CD4-positive, alpha-beta T cell treated with Interleukin-12 subunit alpha and Interleukin-12 subunit beta, for 1 hour (primary cell): ENCODE measurements at places on chromosomes 7 and 10.

DNA sequence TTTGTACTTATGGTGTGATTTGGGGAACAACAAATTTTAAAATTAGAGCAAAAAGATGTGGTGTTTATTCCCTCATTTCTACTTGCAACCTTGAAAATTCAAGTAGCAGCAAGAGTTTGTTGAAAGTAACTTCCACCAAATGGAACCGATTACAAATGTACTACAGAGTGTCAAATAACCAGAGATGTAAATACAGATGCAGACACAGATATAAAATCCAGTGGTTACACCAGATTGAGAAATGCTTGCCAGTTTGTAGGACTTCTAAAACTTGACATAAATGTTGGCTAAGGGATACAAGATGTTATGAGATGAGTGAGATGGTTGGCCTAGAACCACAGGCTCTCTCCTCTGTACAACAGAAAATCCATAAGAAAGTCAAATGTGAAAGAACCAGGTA lies 162.1 kb downstream of the DIP2C start:
- no peak for DNase-seq

DNA sequence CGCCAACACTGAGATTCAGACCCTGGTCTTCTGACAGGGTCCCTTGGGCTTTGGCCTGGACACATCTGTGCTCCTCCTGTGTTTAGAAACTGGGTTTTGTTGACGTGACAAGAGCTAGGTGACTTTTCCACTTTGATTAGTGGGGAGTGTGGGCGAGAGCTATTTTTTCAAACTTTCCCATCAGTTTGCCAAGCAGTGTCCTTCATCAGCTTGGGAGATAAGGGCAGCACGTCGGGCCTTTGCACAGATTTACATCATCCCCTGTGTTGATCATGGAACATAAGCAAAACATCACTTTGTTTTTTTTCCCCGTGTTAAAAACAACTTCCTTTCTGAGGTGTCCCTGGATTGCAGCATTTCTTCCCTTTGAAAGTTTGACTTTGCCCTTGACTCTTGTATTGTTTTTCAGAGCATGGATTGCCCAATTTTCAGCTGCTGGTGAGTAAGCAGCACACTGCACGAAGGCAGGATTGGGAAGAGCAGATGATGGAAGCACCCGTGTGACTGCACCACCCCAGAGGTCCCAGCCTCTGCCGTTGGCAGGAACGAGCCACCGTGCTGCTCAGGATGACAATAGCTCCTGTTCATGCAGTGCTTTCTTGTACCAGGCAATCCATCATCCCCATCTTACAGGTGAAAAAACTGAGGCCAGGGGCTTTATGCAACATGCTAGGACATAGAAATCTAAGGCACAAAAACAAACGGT lies 6.4 kb upstream of the IGFBP1 start:
- DNase-seq: no peak

DNA sequence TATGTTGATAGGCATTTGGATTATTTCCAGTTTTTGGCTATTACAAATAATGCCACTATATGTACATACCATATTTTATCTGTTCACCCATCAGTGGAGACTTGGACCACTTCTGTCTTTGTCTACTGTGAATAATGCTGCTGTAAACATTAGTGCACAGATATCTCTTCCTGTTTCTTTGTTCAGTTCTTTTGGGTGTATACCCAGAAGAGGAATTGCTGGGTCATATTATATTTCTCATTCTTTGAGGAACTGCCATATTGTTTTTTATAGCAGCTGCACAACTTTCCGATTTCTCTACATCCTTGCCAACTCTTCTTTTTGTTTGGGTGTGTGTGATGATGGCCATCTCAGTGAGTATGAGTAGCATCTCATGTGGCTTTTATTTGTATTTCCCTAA lies 218.0 kb downstream of the LRMDA start:
- DNase-seq: no peak

DNA sequence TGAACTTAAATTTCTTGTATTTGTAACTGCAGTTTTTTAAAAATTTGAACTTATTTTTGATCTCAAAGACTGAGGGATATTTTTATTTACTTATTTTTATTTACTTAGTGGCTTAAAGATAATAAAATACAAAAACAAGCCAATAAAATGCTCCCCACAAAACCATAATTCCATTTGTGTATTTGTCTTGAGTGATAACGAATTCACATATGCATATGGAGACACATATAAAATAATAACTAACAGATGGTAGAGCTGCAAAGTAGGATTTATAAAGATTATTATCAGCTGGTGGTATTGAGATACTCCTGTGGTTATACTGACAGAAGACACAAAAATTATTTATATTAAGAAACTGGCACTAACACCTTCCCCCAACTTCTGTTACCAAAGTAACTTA lies 90.2 kb upstream of the RPA3 start:
- no peak for DNase-seq

DNA sequence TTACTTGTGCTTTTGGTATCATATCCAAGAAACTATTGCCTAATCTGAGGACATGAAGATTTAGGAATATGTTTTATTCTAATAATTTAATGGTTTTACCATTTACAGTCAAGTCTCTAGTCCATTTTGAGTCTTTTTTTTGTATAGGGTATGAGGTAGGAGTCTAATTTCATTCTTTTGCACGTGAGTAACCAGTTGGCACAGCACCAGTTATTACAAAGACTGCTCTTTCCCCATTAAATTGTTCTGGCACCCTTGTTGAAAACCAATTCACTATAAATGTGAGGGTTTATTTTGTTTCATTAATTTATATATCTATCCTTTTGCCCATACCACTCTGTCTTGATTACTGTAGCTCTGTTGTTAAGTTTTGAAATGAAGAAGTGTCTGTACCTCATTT lies 381.6 kb downstream of the SUGCT start:
- no peak for DNase-seq

- no peak for DNase-seq
Observed at GRCh38 chr10:22023508-22023907, 20.0 kb upstream of the DNAJC1 start.

DNA sequence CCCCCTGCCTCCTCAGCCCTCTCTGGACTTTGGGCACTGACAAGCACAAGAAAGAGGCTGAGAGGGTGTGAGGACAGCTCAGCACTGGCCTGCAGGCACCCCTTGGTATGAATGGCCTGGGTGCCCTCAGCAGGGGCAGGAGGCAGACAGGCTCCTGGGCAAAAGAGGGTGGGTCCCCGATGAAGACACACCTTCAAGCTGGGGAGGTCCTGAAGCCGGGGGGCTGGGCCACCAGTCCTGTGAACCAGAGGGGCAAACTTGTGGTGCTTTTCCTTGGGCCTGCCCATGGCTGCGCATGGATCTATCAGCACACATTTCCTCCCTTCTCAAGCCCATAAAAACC lies 22.8 kb downstream of the FAM241B start:
- DNase-seq: no peak

DNA sequence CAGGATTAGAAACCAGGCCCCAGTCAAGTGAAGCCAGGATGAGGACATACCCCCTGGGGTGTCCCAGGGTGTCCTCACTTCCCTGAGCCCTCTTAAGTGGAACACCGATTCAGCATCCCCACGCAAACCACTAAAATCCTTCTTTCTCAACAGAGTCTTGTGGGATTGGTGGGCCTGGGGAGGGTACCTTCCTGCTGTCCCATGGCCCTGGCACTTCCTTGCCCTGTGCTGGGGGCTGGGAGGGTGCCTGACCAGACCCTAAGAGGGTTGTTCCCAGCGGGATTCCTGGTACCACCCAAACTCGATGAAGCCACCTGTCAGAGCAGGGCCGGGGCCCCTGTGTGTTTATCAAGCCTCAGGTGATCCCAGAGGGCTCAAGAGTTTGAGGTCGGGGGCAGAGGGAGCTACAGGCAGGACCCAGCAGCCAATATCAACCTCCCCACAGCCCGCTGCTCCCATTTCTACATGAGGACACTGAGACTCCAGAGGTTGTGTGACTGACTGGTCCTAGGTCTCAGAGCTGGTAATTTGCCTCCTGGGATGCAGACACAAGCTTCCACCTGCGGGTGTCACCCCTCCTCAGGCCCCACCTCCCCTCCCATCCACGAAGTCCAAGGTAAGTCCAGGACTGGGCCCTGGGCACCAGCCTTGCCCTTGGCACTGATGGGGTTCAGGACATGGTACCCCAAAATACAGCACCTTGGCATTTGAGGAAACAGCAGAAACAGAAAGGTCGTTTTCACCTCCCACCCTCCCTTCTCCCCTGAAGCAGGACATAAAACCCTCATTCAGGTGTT lies 31.4 kb downstream of the OAT start:
- no peak for DNase-seq

- peak; percentile 80 for DNase-seq
Observed at GRCh38 chr10:6647811-6648526, 67.9 kb upstream of the PRKCQ start.

- DNase-seq: no peak
Observed at GRCh38 chr10:4649886-4650508, 176.0 kb upstream of the AKR1E2 start.

GRCh38 chr10:131436458-131436857 lies 124.9 kb upstream of the TCERG1L start:
- DNase-seq: no peak

- no peak for DNase-seq
Observed at GRCh38 chr7:81956520-81956919, 186.7 kb upstream of the HGF start.

GRCh38 chr7:12927635-12928434 lies 240.4 kb downstream of the ARL4A start:
- no peak for DNase-seq

GRCh38 chr7:7793921-7794320 lies 75.5 kb upstream of the RPA3 start:
- DNase-seq: no peak

- DNase-seq: no peak
Observed at GRCh38 chr7:102973096-102973802, 60.4 kb downstream of the LRRC17 start.

- DNase-seq: no peak
Observed at GRCh38 chr10:1294748-1295147, 238.6 kb downstream of the WDR37 start.

DNA sequence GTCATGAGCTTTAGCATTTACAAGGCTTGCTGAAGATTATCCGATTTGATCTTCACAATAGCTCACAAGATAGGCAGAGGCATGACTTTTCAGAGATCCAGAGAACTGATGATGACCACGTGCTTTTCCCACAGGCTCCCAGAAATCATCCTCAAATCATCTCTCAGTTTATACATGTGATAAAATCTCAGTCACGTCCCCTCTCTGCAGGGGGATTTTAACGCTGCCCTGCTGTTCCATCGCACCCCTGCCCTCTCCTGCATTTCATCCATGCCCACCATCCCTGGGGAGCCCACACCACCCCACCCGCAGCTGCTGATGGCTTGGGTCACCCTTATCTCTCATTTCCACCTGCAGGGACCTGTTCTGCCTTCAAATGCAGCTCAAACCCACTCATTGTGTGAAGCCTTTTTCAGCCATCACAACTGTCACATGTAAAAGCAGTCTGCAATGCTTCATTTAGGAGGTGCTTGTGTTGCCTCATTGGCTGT lies 141.8 kb downstream of the DIP2C start:
- DNase-seq: no peak

DNA sequence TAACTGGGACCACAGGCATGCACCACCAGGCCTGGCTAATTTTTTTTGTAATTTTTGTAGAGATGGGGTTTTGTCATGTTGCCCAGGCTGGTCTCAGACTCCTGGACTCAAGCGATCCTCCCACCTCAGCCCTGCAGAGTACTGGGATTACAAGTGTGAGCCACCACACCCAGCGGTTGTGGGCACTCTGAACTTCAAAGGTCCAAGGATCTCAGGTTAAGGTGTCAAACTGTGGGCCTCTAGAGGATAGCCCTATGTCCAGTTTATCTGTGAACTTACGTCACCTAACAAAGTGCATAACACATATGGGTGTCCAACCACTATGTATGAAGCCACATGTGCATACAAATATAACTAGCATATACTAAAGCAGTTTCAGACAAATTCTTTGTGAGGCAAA lies 3.2 kb upstream of the IL2RA start:
- DNase-seq: no peak

DNA sequence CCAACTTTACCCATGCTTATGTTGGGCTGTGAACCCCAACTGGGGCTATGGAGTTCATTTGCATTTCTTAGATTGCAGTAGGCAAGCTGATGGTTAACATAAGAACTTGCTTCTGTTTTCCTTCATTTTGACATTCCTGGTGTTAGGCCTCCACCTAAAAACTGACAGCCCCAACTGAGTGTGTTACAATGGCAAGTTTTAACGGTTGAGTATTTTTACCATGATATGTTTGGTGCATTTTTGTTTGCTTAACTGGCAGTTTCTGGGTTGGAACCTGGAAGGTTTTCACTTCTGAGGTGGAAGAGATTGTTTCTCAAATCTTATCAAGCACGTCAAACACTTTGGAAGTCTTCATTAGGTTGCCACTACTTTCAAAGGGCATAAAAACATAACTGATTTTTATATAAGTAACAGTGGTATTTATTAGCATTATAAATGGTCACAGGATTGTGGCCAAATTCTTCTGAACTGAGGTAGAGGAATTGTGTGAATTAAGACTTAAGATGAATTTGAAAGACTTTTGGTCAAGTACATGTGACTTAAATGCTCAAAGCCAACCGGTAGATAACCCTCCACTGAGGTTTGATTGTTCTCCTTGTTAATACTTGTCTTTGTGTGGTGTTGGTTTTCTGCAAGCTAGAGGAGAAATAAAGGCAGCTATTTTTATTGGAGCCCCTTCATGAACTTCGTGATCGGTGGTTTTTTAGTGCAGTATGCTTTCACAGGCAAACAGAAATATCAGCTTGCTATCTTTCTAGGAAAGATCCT lies 2.8 kb downstream of the BMI1 start:
- no peak for DNase-seq

GRCh38 chr10:72108830-72109635 lies 20.7 kb upstream of the SPOCK2 start:
- DNase-seq: no peak

- no peak for DNase-seq
Observed at GRCh38 chr7:140841166-140841715, 83.5 kb downstream of the BRAF start.

GRCh38 chr7:132066761-132067171 lies 509.5 kb downstream of the PLXNA4 start:
- no peak for DNase-seq

GRCh38 chr10:73650537-73651331 lies 5.1 kb downstream of the SYNPO2L start:
- DNase-seq: no peak

DNA sequence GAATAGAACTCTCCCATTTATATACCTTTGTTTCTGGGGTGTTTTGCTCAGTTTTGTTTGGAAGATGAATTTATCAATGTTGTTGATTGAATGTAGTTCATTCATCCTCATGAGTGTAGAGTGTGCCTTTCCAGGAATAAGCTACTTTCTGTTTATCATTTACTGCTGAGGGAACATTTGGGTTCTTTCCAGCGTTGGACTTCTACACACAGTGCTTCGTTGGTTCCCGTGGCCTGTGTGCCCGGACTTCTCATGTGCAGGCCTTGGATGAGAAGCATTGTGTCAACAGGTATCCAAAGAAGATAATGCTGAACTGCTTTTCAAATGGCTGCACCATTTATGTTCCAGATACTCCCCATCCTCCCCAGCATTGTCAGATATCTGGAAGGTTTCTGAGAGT lies 107.6 kb upstream of the TNS3 start:
- DNase-seq: no peak

GRCh38 chr7:631964-632830 lies 94.3 kb upstream of the DNAAF5 start:
- DNase-seq: no peak
